A549 treated with ZK216348 at 1 μM for 4 hours (cell line): ENCODE measurements at places on chromosomes 3 and 15. TPM values are rescaled to one million over a fixed set of nuclear protein-coding genes. Genes with fewer than 3 reads are reported as not detected.

The CSPG4 gene
- total RNA-seq: 0.04 to 0.27 TPM (median 0.09 TPM) in 5 replicates

The C3orf22 gene
- total RNA-seq: not detected in 5 replicates

The COL6A6 gene
- not detected in 5 replicates for total RNA-seq

The CADPS gene
- total RNA-seq: not detected in 5 replicates

The RARB gene
- total RNA-seq: 5.0 to 9.4 TPM (median 7.9 TPM) in 5 replicates

The HAUS2 gene
- 17.2 to 24.3 TPM (median 19.3 TPM) in 5 replicates for total RNA-seq
